ENCODE measurements at places on chromosomes 1 and 21.

- no peak for DNase-seq
Observed at GRCh38 chr1:40382108-40382460, 8.6 kb downstream of the SMAP2 start.

DNA sequence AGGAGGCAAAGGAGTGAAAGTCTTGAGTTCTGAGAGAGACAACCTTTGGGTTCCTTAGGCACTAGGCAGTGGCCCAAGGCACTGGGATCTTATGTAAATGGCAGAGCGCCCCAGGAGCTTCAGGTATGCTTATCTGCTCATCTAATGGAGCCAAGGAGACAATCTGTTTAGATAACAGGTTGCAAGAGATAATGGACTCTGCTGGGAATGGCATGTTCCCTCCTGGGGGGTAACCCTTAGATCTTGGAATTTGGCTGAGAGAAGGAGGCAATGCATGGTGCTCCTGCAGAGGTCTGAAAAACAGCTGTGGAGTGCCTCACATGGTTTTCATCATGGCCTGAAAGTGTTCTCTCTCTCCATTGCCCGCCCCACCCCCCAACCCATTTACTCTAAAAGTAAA is 44.1 kb upstream of the WLS start:
- no peak for DNase-seq

DNA sequence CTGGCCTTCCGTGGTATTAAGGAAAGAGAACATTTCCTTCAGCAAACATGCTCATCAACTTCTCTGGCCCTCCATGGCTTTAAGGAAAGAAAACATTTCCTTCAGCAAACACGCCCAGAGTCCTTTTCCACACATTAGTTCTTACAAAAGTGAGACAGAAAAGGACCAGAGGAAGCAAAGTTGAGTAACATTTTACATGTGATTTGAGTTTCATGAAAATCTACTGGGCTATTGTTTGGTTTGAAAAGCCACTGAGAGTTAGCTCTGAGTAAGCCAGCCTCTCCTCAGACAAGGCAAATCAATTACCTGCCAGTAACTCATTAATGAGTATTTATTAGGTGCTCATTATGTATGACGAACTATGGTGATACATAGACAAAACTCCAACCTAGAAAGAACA is 78.0 kb downstream of the NID1 start:
- no peak for DNase-seq

- DNase-seq = no peak
Observed at GRCh38 chr1:68321084-68321685, 88.9 kb upstream of the WLS start.

- no peak for DNase-seq
Observed at GRCh38 chr21:34919406-34919805, 129.7 kb downstream of the RUNX1 start.

- no peak for DNase-seq
Observed at GRCh38 chr1:25501235-25502058, 42.0 kb upstream of the LDLRAP1 start.

DNA sequence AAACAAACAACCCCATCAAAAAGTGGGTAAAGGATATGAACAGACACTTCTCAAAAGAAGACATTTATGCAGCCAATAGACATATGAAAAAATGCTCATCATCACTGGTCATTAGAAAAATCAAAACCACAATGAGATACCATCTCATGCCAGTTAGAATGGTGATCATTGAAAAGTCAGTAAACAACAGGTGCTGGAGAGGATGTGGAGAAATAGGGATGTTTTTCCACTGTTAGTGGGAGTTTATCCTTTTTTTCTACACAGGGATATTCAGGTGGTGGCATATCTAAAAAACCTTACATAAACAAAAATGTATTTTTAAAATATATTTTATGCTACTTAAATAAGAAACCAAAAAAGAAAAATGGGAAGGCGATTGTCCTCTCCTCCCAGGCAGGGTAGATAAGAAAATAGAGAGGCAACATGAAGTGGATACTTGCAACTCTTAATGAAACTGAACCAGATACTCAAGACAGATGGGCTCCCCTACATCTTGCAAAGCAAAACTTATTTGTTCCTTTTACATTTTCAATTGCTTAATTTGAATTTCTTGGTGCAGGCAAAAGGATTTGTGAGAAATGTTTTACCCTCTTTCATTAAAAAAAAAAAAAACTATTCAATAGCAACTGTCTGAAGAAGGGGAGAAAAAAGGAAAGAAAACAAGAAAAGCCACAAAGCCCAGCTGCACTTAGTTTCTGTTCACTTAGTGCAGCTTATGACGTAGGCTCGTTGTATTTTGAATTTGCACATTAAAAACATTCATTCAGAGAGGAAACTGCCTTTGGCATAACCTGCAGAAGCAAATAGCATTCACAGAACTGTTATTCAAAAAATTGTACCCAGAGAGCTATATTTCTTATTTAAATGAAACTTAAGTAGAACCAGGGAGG is 36.9 kb upstream of the RGS1 start:
- DNase-seq = no peak

DNA sequence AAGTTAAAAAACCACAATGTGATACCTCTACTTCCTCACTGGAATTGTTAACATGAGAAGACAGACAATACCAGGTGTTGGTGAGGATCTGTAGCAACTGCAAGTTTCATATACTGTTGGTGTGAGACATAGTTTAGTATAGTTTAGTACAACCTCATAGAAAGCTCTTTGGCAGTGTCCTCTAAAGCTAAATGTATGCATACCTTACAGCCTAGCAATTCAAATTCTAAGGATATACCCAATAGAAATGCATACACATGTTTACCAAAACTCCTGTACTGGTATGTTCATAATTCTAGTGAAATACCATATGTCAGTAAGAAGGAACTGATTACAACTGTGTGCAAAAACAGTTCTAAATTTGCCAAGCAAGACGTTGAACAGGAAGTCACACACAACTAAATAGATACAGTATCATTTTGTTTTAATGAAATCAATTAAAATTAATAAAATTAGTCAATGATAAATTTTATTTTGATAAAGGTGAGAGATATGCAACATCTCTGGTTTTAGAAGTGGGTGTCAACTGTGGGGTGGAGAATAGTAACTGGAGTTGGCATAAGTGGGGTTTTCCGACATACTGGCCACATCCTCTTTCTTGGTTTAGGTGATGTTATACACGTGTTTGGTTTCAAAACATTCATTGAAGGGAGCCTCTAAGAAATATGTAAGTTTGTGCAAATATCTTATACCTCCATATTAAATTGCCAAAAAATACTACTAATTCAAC is 450.7 kb downstream of the PTPRC start:
- DNase-seq = peak; percentile 53

DNA sequence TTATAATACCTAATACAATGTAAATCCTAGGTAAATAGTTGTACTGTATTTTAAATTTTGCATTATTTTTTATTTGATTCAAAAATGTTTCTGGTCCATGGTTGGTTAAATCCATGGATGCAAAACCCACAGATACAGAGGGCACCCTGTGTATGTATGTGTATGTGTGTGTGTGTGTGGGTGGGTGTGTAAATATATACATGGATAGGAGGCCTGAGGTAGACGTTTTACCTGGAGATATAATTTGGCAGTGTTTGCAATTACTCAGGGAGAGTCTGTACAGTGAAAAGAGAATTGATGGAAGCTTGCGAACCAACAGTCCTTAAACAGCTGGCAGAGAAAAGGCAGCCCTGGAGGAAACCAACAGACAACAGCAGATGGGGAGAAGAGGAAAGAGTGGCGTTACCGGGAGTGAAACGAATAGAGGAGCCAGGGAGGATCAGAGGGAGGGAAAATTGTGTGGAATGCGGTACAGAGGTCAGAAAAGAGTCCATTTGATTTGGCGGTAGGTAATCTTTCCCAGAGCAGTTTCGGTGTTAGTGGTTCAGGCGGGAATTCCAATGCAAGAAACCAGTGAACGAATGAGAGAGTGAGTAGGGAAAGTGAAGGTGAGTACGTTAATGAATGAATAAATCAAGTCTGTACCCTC is 47.9 kb upstream of the NBL1 start:
- no peak for DNase-seq

GRCh38 chr1:177983482-177984135 is 13.8 kb upstream of the SEC16B start:
- DNase-seq = no peak

DNA sequence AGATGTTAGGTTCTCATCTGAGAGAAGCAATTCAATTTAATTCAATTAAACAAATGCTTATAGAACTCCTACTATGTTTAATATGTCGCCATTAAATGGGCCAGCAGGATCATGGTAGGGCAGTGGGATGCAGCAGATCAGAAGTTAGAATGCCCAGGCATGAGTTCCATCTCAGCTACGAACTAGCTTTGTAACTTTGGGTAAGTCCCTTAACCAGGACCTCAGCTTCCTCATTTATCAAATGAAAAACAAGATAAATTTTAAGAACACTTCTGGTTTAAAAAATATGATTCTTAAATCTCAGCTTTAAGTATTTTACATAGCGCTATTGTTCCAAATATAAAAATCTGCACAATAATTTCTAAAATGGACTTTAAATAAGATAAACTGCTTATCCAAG is 67.5 kb upstream of the GFI1 start:
- DNase-seq = no peak

DNA sequence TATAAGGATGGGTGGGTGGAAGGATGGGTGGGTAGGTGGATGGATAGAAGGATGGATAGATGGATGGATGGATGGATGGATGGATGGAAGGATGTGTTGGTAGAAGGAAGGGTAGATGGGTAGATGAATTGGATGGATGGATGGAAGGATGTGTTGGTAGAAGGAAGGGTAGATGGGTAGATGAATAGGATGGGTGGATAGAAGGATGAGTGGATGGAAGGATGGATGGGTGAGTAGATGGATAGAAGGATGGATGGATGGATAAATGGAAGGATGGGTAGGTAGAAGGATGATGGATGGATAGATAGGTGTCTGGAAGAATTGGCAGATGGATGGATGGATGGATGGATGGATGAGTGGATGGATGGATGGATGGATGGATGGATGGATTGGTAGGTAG is 6.0 kb downstream of the MASP2 start:
- no peak for DNase-seq

GRCh38 chr1:220691053-220691684 is 1.0 kb downstream of the C1orf115 start:
- DNase-seq = no peak

GRCh38 chr1:17635811-17636210 is 96.3 kb downstream of the ARHGEF10L start:
- DNase-seq = peak; percentile 5

DNA sequence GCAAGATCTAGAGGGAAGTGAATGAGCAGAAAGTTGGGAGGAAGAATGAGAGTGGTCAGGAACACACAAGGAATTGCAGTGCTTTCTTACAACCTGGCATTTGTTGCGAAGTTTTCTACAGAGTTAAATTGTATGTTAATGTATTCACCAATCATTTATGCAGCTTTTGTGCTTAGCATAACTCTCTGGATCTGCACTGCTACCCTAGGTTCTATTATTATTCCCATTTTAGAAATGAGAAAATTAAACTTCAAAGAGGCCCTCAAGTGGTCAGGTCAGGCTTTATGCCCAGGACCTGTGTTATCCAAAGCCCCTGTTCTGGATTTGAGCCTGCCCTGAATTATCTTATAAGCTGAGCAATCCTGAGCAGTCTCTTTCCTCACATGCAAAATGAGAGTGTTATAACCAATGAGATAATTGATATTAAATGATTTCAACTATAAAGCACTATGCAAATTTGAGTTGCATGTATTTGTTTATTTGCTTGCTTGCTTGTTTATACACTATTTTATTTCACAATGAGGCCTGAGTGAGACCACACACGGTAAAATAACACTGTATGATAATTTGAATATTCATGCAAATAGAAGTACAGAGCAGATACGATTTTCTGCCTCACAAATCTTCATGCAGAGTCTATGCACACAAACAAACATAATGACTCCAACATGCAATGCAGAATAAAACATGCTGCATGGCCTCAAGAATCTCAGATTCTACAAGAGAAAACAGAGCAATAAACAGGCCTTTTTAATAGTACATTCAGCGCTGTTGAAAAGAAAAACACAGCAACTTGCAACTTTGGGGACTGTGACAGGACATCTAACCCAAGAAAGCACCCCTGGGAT is 323.0 kb downstream of the PLPP3 start:
- DNase-seq = no peak

DNA sequence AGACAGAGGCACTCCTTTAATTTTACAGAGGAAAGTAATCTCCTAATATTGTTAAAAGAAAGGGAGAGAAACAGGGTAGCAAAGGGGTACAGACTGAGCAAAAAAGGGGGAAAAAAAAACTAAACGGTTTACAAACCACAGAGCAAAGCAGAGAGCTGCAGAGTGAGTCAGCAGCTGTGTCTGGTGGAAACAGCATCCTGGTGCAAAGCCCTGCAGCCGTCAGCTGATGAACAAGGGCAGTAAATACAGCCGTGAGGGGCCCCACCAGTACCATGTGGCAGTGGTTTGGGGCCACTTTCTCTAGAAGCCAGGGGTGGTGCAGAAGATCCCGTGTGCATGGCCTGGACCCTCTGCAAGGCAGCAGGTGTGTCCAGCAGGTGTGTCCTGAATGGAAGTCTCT is 111.3 kb downstream of the ERG start:
- no peak for DNase-seq

GRCh38 chr21:42479582-42479981 is 16.4 kb downstream of the RSPH1 start:
- DNase-seq = no peak

DNA sequence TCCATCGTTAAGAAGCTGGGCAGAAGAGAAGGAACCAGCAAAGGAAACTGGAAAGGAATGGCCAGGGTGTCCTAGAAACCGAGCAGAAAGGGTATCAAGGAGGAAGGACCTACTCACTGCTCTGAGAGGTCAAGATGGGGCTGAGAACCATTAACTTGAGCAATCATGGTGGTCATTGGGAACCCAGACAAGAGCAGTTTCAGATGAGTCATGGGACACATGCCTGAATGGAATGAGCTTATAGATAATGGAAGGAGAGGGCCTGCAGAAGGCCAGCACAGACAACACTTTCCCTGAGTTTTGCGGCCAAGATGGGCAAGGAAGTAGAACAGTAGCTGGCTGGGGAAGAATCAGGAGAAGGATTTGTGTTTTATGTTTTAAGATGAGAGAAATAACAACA is 383.2 kb downstream of the KIF26B start:
- no peak for DNase-seq

- no peak for DNase-seq
Observed at GRCh38 chr1:48418742-48419141, 53.3 kb downstream of the SPATA6 start.
